Hepatic stellate cell (primary cell): ENCODE measurements at places on chromosomes 5 and 9.

GRCh38 chr5:139058121-139058520 lies 140.0 kb downstream of the SIL1 start:
- peak; percentile 13 for DNase-seq

GRCh38 chr9:89508951-89509615 lies 11.2 kb upstream of the SEMA4D start:
- DNase-seq, result no peak

DNA sequence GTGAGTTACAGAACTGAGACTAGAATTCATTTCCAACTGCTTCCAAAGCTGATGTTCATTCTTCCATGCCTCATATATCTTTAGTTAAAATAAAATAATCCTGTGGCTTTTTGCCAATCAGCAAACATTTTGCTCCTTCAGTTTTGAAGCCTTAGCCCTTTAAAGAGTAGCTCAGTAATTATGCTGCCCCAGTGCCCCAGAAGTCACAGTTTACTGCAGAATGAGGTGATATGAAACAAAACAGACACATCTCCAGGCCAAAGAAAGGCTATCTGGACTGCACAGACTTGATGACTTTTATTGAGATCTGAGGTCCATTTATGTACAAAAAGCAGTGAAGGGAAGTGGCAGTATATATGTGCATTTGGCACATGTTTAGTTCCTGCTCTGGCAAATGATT lies 285.8 kb upstream of the ZNF462 start:
- no peak for DNase-seq

GRCh38 chr5:152016421-152016820 lies 91.8 kb upstream of the GLRA1 start:
- DNase-seq, result no peak

DNA sequence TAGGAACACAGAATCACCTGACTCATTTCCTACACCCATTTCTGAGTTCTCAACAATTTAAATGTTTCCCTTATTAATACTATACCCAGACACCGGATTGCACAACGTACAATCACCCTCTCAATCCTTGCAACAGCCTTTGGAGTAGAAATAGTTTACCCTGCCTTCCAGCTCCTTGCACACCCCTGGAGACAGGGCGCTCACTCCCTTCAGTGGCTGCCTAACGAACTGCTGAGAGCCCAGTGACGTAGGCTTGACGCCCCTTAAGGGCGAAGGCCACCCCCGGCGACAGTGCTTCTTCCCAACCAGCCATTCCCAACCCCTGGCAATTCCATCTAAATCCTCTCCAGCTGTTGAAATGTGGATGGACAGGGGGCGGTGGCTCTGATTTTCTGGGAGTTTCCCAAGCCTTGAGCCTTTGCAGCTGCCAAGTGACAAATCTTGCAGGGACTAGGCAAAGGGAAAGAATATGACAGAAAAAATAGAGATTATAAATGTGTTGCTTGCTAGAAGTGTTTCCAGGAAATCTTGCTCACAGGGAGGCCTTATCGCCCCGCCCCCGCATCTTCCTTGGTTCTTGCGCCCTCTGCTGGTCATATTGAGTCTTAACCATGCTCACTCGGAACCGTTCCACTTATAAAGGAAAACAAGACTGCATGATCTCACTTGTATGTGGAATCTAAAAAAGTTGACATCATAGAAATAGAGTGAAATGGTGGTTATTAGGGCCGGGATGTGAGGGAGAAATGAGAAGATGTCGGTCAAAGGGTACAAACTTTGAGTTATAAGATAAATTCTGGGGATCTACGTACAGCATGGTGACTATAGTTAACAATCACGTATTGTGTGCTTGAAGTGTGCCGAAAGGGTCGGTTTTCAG lies 7.6 kb upstream of the BARX1 start:
- DNase-seq, result peak; percentile 87
